ENCODE measurements at places on chromosomes 4 and X.

- DNase-seq = no peak
Measured at GRCh38 chrX:10174810-10175209, 18.0 kb downstream of the CLCN4 start.

DNA sequence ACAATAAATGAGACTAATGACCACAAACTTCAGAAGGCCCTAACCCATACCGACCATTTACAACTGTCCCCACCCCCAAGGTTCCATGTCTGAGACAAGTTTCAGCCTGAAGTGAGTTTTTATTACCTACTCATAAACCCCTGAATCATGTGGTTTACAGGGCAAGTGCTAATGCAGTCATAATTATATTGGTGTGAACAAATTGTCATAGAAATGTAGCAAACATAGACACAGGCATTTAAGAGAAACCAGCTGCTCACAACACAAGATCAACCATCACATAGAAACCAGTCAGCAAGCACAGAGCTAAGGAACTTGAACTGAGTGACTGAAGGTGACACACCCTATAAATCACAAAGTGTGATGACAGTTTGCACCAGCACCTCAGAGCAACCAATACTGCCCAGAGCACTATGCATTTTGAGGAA lies 173.8 kb upstream of the MID1 start:
- no peak for DNase-seq

GRCh38 chr4:122639181-122639580 lies 18.3 kb upstream of the IL21 start:
- no peak for DNase-seq

- no peak for DNase-seq
Measured at GRCh38 chr4:160523231-160523630, 1420.4 kb downstream of the RAPGEF2 start.

GRCh38 chr4:49002931-49003330 lies 16.9 kb downstream of the CWH43 start:
- no peak for DNase-seq

GRCh38 chrX:111264385-111264784 lies 5.9 kb downstream of the CAPN6 start:
- no peak for DNase-seq

- no peak for DNase-seq
Measured at GRCh38 chr4:142282870-142283431, 563.1 kb downstream of the INPP4B start.

GRCh38 chrX:151596282-151596681 lies 32.8 kb downstream of the PASD1 start:
- DNase-seq = no peak

GRCh38 chrX:54157561-54157960 lies 25.5 kb downstream of the FAM120C start:
- DNase-seq = no peak

DNA sequence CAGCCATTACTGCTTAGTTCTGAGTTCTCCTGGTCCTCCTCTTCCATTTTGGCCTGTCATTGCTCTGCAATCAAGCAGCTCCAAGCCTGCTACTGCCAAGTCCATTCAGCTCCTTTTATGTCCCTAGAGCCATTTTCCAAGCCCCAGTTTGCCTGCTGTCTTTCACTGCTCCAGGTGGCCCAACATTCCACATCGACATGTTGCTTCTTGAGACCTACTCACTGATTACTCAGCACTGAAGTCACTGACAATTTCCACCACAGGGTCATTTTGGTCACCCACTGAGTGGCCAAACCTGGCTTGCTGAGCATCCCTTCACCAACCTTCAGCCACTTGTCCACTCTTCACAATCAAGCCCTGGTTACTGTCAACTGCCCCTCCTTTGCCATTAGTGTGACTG lies 27.2 kb downstream of the LRIT3 start:
- DNase-seq = no peak

- no peak for DNase-seq
Measured at GRCh38 chr4:182215148-182215547, 28.1 kb upstream of the TENM3 start.

DNA sequence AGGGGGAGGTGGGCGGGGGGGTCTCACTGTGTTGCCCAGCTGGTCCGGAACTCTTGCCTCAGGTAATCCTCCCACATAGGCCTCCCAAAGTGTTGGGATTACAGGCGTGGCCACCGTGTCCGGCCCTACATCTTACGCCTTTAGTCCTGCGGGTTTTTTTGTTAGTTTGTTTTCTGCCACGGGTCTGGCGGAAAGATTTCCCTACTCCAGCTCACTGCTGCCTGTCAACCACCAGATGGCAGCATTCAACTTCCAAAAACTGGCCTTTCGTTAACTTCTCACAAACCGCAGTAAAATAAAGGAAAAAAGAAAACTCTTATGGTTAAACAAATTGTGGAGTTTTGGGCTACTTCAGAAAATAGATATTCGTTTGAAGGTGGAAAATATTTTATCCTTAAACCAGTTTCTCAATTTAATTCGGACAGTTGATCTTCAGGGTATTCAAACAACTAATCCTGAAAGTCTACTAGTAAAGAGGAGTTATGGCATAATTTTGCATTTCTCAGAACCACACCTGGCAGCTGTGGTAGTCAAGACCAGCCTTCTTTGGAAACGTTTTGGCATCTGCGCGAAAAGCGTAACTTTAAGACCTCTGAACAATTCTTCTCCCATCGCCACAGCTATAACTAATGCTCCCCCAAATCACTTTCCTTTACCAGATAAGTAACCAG lies 41.1 kb downstream of the LUZP4 start:
- DNase-seq = no peak

- DNase-seq = no peak
Measured at GRCh38 chr4:159284733-159285132, 181.9 kb downstream of the RAPGEF2 start.

Measured in NCI-H187 treated with DMSO at 0.1 percent for 48 hours (cell line).